ENCODE measurements at places on chromosomes 13 and 19.

GRCh38 chr19:18782559-18783225, 8.4 kb downstream of the COMP start:
- DNase-seq, result no peak

DNA sequence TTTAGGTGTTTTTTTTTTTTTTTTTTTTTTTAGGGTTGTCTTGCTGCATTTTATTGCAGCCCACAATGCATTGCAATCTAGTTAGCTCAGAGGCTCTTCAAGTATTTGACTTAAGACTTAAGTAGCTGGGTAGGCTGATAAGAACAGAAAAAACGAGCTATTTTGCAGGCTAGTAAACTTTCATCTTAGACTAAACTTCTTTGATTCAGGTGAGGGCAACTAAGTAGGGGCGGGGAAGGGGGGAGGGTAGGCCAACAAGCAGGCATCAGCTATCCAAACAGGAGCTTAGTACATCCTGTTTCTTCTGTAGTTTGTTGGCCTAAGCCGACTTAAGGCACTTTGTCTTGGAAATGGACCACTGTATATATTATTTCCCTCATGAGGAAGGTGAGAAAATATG, 4.9 kb upstream of the TDRD3 start:
- no peak for DNase-seq

- no peak for DNase-seq
These were observed 185.7 kb downstream of the RFC3 start for GRCh38 chr13:34003656-34004055.

DNA sequence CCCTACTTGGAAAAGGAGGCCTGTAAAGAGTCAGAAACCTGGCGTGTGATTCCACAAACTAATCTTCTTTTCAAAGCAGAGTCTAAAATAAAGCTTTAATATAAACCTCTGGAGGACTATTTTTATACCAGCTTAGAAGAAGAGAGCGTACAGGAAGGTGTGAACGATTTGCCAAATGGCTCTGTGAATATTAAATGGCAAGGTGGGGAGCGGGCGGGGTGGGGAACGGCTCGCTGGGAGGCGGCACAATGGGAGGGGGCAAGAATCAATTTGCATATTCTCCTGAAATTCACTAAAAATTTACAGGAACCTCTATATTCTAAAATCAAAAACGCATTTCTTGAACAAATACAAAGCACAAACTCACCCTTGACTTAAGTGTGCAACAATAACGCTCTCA, 982 bp downstream of the ZNF780B start:
- DNase-seq, result no peak
